Stimulated activated CD4-positive, alpha-beta T cell treated with anti-CD3 and anti-CD28 coated beads, Interleukin-1b, Interleukin-23, amount 100 ng/mL, for 4 hours (primary cell): ENCODE measurements at places on chromosomes 2 and 18.

GRCh38 chr2:238864207-238865014 is 16.5 kb downstream of the TWIST2 start:
- no peak for DNase-seq

DNA sequence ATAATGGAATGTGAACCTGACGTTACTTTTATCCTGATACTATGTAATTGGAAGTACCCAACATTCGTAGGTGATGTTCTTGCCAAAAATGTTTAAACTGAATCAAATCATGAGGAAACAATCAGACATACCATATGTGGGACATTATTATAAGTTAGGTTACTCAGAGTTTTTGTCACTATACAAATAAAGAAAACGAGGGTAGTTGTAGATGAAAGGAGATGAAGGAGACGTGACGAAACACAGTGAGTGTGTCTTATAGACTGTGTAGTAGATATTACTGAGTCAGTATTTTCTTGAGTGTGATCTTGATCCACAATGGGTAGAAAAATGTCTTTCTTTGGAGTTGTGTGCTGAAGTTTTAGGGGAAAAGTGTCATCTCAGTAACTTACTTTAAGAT is 176.8 kb downstream of the ZNF407 start:
- DNase-seq: no peak

DNA sequence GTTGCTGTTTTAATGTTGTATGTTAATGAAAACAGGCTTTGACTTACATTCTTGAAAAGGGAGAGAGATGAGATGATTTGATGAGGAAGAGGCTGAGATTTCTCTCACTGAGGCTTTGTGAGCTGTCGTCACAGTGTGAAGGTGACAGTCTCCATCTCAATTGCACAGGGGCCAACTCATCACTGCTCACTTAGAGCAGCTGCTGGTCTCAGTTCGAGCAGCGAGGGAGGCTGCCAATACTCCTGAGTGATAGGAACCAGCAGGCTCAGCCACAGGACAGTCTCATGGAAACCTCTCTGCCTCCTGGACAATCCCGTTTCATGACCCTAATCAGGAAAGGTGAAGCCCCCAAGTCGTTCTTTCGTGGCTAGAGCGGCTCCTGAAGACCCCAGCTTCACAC is 170.7 kb upstream of the SOX11 start:
- no peak for DNase-seq

DNA sequence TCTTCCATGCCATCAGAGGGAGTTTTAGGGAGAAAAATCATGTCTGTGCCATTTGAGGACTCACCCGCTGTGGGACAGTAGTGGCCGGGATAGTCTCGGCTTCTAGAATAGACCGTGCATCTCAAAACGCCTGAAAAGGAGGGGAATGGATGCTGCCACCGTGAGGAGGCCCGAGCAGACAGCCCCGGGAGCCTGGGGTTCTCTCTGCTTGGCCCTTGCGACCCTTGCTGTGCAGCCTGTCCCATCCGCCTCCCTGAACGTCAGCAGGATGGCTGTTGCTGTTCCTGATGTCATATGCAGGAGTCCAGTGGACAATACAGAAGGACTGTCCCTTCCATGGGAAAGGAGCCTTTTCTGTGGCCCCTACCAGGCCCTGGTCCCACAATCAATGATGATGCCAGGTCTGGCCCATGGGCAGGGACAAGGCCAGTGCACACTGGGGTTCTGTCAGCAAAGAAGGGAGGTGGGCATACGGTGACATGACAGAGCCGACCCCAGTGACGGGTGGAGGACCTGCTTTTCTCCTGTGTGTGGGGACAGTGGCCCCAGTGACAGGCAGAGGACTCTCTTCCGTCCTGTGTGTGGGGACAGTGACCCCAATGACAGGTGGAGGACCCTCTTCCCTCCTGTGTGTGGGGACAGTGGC is 58.8 kb downstream of the ACKR3 start:
- no peak for DNase-seq

DNA sequence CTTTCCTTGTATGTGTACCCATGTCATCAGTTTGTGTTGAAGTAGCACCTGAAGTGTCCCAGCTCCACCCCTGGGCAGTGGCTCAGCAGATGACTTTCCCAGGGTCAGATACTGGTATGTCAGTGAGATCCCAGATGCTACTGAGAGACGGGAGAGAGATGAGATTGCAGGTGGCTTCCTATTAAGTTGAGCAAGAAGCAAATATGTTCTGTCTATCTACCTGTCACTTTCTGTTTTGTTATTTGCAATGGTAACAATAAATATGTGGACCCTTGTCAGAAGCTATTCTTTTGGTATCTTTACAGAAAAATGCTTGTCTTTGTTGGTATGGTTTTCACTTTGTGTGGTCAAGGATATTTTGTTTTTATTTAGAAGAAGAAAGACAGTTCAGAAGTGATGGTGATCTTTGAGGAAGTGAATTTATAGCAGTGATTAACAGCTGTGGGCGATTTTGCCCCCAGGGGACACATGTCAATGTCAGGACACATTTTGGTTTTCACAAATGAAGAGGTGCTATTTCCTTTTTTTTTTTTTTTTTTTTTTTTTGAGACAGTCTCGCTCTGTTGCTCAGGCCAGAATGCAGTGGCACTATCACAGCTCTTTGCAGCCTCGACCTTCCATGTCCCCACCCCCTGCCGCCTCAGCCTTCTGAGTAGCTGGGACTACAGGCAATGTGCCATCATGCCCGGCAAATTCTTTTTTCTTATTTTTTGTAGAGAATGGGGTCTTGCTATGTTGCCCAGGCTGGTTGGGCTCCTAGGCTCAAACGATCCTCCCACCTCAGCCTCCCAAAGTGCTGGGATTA is 21.4 kb downstream of the MGAT5 start:
- no peak for DNase-seq

- no peak for DNase-seq
These were observed 196.0 kb downstream of the LNPK start for GRCh38 chr2:175806125-175806490.

GRCh38 chr2:241211276-241211675 is 22.8 kb downstream of the ANO7 start:
- no peak for DNase-seq

DNA sequence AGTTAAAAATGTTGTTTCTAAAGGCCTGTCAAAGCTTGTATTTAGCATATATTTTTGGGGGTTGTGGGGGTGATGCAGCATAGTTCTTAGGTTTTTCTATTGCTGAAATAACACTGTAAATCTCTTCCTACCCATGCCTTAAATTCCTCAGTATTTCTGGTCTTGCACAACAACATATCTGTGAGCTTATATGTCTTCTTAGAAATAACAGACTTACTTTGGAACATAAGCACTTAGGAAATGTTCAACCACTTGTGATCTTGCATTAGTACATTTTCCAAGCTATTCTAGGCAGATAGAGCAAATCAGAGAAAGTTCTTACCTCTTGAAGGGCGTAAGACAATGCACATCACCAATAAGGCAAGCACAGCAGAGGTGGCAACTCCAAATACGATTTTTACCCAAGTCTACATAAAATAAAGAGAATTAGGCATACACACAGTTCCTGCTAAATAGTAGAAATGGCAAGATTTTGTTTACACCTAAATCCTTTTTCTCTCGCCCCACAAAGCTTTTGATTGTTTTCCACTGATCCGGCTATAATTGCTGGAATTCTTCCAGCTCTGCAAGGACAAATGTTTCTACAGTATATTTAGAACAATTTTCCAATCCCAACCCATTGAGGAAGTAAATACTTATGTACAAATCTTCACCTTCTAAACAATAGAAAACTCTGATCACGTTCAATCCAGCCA is 512 bp downstream of the FAP start:
- no peak for DNase-seq

- no peak for DNase-seq
These were observed 170.3 kb upstream of the MAP2 start for GRCh38 chr2:209253544-209253943.

GRCh38 chr18:56565046-56565445 is 73.3 kb downstream of the TXNL1 start:
- no peak for DNase-seq

- DNase-seq: no peak
These were observed 21.4 kb upstream of the EML4 start for GRCh38 chr2:42147641-42148274.

GRCh38 chr18:57258131-57258777 is 94.1 kb upstream of the ST8SIA3 start:
- DNase-seq: no peak
